Endothelial cell (in vitro differentiated cells): ENCODE measurements at places on chromosomes 7 and 10.

DNA sequence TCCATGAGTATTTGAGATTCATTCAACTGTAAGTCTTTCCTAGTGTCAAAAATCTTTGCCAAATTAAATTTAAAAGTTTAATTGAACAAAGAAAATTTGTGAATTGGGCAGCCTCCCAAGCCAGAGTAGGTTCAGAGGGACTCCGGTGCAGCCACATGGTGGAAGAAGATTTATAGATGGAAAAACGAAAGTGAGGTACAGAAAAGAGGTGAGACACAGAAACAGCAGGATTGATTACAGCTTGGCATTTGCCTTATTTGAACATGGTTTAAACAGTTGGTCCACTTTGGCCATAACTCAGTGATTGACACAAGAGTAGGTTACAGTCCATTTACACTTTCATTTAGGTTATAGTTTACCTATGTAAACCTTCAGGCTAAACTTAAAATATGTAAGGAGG lies 465.8 kb downstream of the ARL4A start:
- no peak for DNase-seq

- DNase-seq: no peak
These were observed 142.5 kb downstream of the SRPK2 start for GRCh38 chr7:105246256-105246655.

DNA sequence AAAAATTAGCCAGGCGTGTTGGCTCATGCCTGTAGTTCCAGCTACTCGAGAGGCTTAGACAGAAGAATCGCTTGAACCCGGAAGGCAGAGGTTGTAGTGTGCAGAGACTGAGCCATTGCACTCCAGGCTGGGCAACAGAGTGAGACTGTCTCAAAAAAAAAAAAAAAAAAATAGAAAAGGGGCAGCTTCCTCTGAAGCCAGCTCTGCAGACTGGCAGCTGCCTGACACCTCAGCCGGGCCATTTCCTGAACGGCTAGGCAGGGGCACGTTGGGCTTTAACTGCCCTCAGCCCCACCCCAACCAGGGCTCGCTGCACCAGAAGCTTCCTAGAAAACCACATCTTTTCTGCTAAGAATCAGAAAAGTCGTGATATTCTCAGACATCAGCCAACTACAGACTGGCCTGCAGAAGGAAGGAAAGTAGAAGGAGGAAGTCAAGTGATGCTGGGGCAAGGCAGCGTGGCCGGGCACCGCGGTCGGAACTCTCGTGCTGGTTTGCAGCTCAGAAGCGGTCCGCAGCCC lies 38.0 kb downstream of the PRKAG2 start:
- DNase-seq: no peak

GRCh38 chr7:139861803-139862202 lies 32.7 kb downstream of the TBXAS1 start:
- no peak for DNase-seq

DNA sequence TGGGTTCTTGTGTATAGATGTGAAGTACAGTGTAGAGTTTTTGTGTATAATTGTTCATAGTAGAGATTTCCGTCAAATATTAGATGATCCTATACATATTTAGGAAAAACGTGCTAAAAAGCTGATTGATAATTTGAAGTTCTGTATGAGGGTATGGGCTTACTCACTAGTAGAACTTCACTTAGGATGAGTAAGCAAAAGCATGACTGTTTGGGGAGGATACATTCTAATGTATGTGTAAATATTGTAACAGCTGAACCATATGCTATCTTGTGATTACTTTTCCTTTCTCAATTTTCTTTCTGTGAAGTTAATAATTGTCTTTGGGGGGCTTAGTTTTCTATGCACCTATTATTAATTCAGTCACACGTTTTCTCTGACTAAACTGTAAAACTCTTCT lies 53.2 kb upstream of the PDK4 start:
- no peak for DNase-seq

- DNase-seq: peak; percentile 92
These were observed 26.4 kb downstream of the MYL10 start for GRCh38 chr7:101602484-101603241.

- no peak for DNase-seq
These were observed 155.7 kb upstream of the HGF start for GRCh38 chr7:81925530-81925929.

- DNase-seq: no peak
These were observed 6.5 kb downstream of the TSPAN14 start for GRCh38 chr10:80460399-80461207.
